ENCODE measurements at places on chromosomes 4 and X.

DNA sequence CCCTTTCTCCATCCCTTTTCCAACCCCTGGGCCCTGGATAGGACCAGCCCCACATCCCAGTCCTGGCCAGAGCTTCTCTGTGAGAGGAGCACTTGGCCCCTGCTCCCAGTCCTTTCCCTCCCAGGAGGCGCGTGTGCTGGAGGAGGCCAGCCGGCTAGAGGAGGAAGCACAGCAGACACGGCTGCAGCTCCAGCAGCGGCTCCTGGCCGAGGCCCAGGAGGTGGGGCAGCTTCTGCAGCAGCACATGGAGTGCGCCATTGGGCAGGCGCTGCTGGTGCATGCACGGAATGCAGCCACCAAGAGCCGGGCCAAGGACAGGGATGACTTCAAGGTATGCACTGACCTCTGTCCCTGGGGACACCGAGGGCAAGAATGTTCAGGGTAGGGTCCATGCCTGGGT is 87.5 kb downstream of the EVC start:
- DNase-seq, result no peak

- no peak for DNase-seq
Measured at GRCh38 chr4:78428996-78429395, 122.6 kb upstream of the ANXA3 start.

- no peak for DNase-seq
Measured at GRCh38 chr4:6381571-6382123, 90.8 kb downstream of the PPP2R2C start.

- DNase-seq, result no peak
Measured at GRCh38 chrX:10245886-10246285, 89.1 kb downstream of the CLCN4 start.

GRCh38 chrX:63566856-63567255 is 215.7 kb upstream of the SPIN4 start:
- no peak for DNase-seq

- no peak for DNase-seq
Measured at GRCh38 chrX:72097098-72097497, 34.6 kb downstream of the RTL5 start.
